ENCODE measurements at places on chromosomes 2 and 18.

- DNase-seq, result no peak
Measured at GRCh38 chr2:212832211-212833195, 293.9 kb upstream of the ERBB4 start.

DNA sequence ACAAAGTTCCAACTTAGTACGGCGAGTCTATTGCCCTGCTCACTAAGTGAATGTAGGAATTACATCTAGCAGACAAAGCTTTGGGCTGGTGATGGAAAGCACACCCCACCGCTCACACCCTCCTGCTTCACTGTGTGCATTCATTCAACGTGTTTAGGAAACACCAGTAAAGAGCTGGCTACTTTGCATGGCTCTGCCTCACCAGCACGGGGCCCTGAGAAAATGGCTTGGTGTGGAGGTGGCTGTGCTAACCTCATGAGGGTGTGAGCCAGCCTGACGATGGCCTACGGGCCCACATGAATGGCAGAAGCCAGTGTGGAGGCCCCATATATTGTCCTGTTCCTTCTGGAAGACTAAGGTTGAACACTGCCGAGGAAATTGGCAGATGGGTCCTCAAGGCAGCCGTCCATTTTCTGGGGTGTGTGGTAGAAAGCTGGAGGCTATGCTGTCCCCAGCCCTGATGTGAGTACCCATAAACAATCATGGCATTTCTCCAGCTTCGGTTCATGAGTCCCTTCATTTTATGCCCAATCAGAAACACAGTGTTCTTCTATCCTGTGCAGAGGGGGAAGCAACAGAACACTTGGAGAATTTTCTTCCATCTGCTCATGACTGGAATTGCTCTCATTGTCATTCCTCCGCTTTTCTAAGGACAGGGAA, 269.4 kb downstream of the PHLPP1 start:
- DNase-seq, result no peak

GRCh38 chr2:127932199-127932876, 46.6 kb upstream of the AMMECR1L start:
- no peak for DNase-seq

GRCh38 chr18:6681331-6681875, 48.1 kb upstream of the ARHGAP28 start:
- no peak for DNase-seq

DNA sequence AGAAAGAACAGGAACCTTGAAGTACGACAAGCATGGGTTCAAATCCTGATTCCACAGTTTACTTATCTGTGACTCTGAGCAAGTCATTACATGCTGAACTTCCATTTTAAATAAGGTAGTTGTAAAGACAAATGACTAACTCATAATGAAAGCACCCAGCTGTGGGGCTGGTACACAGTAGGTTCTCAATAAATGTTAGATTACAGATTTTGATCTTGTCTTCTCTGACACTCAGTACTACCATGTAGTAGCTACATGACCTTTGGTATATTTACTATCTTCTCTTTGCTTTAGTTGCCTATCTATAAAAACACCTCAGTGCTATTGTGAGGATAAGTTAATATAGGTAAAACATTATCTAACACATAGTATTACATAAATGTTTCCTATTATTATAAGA, 3.2 kb downstream of the TRAK2 start:
- DNase-seq, result no peak

GRCh38 chr2:241051578-241052487, 50.3 kb downstream of the MTERF4 start:
- no peak for DNase-seq

Data from WTC11 (cell line).